ENCODE measurements at places on chromosomes 12 and 14.

DNA sequence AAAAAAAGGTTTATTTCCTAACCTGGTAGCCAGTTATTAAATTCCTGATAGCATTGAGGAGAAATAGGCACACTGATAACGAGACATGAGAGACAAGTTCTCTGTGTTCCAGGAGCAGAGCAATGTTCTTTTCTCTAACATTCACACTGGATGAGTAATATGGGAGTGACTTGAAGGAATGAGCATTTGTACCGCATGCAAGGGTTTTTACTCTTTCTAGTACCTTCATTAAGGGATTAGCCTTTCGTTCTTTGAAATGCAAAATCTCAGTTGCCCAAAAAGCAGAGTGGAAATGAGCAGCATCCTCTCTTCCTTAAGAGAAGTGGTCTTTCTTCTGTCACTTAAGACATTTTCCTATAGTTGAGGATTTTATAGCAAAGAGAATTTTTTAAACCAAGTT is 54.7 kb downstream of the FGD4 start:
- DNase-seq: no peak

DNA sequence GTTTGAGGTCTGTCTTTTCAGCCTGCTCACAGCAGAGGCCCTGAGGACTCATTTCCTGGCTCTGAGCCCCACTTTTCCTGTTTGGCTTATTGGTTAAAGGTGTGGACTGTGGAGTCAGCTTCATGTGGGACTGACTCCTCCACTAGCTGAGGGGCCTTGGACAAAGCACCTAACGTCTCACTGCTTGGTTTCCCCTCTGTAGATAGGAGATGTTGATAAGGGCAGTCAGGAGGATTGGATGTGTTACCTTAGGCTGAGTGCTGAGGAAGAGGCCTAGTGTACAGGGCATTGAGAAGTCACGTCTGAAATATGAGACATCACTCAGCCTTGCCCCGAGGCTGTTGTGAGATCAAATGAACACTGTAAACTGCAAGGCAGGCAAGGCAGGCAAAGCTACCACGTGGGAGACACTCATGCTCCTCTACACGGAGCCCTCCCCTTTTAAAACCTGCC is 27.1 kb upstream of the TCL1A start:
- peak; percentile 66 for DNase-seq

GRCh38 chr14:38777401-38777800 is 325.6 kb downstream of the SEC23A start:
- no peak for DNase-seq

GRCh38 chr12:117884161-117884560 is 84.6 kb downstream of the KSR2 start:
- no peak for DNase-seq

DNA sequence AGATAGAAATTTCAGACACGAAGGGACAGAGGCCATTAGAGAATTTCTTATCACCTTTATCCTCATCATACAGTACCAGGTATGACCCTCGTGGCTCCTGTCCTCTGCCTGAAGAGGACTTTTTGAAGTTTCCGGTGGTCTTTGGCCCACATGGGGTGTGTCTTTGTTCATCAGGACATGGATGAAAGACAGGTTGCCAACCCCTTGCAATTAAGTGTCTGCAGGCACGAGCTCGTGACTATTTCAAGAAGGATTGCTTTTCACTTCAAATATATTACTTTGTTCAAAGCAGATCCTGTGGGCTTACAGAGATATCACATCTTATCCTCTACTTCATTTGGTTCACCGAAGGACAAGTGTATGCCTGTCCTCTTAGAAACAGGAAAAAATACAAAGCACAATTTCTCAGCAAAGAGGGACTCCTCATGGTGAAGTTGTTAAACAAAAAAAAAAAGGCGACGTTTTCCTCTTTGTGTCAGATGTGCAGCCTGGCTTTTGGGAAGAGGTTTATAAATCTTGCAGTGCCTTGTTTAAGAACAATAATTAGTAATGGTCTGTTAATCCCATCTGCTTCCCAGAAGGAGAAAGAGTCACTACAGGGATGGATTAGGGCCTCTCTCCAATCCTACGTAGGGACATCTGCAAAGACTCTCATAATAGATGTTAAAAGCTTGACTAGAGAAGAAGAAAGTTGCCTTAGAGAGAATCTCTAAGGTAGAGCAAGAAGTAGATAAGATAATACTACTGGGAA is 13.5 kb upstream of the FAM234B start:
- no peak for DNase-seq

- no peak for DNase-seq
These were observed 24.8 kb downstream of the EPYC start for GRCh38 chr12:90979951-90980350.
